ENCODE measurements at places on chromosomes 7 and 10.

- DNase-seq: no peak
Measured at GRCh38 chr10:114956466-114956865, 18.5 kb downstream of the TRUB1 start.

GRCh38 chr7:7595451-7595850 is 28.8 kb downstream of the MIOS start:
- DNase-seq: no peak

- no peak for DNase-seq
Measured at GRCh38 chr7:70805360-70805759, 326.6 kb upstream of the GALNT17 start.

- DNase-seq: no peak
Measured at GRCh38 chr10:47457826-47458225, 26.1 kb downstream of the ANXA8 start.

DNA sequence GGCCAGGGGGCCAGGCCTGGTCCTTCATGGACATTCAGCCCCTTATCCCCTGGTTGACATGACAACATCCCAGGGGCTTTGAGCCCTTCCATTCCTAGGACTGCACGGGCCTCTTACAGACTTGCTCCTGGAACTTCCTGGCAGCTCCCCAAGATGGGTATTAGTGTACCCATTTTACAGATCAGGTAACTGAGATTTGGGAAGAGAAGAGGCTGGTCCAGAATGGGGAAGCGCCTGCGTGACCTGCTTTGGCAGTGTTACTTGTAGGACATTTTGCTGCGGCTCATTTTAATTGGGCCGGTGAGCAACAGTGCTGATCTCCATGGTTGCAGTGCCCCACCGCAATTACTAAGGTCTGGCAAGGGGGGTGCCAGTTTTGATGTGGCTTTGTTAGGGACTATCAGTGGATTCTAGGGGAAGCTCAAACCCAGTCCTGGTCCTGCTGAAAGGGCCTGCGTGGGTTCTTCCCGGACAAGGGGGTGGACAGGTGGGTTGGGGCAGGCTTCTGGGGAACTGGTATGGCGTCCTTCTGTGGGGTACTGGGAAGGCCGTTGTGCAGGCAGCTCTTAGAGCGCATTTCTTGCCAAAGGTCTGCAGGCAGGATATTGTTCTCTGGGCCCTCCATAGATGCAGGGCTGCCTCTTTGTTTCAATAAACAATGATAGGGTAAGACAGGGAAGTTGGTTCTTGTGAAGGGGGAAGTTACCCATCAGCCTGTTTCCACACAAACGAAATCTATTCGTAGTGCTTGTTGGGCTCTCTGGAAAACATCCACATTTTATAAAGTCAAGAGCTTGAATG is 137.6 kb downstream of the RGS10 start:
- no peak for DNase-seq

- DNase-seq: no peak
Measured at GRCh38 chr7:97971120-97971989, 18.6 kb downstream of the OCM2 start.

DNA sequence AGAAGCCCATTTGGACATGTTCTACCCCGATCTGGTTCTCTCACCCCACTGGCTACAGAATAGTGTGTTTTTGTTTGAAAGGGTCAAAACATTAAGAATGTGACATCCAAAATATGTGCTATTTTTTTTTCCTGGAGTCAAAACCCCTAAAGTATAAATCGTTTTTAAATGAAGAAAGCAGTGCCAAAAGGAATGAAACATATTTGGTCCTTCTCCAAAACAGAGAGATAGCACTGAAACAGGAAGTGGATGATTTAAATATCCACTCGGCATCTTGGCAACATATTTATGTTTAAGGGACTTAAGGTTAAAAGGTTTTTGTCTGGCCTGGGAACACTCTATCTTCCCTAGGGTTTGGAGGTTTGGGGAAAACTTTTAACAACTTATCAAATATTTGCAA is 32.3 kb downstream of the CALD1 start:
- DNase-seq: no peak

DNA sequence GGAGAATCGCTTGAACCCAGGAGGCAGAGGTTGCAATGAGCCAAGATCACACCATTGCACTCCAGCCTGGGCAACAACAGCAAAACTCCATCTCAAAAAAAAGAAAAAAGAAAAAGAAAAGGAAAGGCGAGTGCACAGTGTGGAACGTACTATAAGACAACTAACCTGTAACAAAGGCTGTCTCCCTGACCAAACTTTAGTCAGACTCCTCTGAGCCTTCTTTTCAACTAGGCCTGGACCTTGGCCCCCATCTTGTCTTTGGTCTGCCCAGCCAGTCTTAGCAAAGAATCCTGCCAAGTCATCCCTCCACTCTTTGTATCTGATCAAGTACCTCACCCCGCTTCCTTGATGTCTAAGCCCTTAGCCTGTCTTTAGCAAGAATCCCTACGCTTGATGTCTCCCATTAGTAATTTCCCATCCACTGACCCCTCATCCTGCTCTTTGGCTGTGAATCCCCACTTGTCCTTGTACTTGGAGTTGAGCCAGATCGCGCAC is 68.9 kb upstream of the KDM7A start:
- DNase-seq: no peak

GRCh38 chr7:100107890-100108289 is 6.4 kb downstream of the AP4M1 start:
- DNase-seq: no peak

- DNase-seq: no peak
Measured at GRCh38 chr10:132471125-132471451, 66.5 kb upstream of the INPP5A start.

DNA sequence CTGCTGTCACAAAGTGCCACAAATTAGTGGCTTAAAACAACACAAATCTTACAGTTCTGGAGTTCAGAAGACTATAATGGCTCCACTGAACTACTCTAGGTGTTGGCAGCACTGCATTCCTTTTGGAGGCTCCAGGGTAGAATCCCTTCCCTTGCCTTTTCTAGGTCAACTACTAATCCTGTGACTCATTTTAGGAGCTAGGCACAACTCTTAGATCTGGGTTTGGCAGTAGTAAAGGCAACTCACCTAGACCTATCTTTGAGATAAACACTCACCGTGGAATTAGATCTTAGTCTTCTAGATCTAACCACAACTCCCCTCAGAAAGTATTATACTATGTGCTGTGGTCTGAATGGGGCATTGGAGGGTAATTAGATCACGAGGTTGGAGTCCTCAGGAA is 60.4 kb downstream of the ANKIB1 start:
- DNase-seq: no peak

DNA sequence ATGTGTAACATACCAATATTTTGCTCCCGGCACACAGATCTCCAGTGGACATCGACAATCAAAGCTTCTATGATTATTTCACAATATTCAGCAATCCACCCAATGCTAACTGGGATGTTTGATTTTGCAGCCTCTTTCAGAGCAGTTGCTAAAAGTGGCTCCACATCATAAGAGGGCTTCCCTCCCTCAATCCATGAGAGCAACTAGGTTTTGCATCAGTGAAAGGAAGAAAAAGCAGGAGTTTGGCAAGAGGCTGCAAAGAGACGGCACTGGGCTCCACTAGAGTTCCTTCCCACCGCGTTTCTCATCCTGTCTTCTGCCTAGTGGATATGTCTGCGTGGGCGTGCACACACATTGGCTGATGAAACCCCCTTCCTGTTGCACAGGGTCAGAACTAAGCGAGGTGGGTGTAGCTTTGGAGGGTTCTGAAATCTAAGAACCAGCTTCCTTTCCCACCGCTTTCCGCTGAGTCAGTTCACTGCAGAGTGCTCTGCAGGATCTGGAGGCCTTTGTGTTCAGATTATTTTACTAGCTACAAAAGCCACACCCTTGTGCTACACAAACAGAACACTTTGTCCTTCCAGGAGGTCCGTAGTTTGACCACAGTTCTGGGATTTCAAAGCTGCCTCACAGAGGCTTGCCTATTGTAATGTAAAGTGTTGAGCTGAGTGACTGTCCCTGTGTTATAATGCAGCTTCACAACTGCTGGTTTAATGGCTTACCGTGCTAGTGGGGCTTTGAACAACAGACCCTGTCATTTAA is 28.1 kb downstream of the ARL4A start:
- DNase-seq: no peak

DNA sequence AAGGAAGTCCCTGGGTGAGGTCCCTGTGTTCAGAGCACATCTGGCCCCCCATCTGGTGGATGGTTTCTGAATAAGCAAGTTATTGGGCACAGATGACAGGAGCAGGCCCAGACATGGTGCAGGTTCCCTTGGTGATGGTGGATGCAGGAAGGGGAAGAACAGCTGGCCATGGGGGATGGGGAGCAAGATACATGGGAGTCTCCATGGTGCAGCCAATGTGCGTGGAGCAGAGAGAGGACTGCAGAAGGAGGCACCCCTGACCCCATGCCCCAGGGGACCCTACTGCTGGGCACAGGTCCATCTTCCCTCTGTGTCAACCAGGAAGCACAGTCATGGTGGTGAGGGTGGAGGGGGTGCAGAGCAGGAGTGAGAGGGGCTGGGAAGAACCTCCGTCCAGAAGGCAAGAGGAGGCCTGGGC is 43.8 kb upstream of the RABGEF1 start:
- DNase-seq: no peak

DNA sequence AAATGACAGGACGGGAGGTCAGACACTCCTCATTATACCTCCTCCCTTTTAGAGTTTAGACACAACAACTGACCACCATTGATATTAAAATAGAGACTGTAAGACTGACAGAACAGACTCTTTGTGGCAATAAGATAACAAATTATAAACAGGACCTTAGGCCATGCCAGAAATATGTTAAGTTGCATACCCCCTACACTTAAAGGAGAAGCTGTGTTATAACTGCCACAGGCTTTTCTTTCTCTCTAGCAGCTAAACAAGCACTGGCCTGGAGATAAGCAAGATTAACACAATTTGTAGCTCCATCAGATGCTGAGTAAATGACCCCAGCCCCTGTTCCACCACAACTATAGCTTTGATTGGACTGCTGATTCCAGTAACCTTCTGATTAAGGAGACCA is 10.5 kb upstream of the UNC5B start:
- no peak for DNase-seq

DNA sequence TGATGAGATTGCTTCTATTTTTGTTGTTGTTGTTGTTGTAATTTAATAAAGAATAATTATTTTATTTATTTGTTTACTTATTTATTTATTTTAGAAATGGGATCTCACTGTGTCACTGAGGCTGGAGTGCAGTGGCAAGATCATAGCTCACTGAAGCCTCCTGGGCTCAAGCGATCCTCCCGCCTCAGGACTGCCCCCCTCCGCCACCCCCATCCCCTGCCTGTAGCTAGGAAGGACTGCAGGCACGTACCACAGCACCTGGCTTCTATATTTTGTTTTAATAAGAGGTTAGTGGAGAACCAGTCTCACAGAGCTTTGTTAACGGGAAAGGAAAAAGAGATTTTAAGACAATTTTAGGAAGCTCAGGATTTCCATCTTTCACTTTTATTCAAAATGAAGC is 19.5 kb upstream of the SMC3 start:
- no peak for DNase-seq

GRCh38 chr7:80231707-80232106 is 97.1 kb downstream of the GNAI1 start:
- DNase-seq: no peak

GRCh38 chr10:113425541-113425951 is 127.3 kb upstream of the HABP2 start:
- no peak for DNase-seq

Measured in cortex of kidney (tissue), 1 donor.